SK-N-DZ (cell line): ENCODE measurements at places on chromosomes 13 and 19.

- no peak for DNase-seq
Measured at GRCh38 chr13:79866436-79866835, 385.5 kb downstream of the NDFIP2 start.

DNA sequence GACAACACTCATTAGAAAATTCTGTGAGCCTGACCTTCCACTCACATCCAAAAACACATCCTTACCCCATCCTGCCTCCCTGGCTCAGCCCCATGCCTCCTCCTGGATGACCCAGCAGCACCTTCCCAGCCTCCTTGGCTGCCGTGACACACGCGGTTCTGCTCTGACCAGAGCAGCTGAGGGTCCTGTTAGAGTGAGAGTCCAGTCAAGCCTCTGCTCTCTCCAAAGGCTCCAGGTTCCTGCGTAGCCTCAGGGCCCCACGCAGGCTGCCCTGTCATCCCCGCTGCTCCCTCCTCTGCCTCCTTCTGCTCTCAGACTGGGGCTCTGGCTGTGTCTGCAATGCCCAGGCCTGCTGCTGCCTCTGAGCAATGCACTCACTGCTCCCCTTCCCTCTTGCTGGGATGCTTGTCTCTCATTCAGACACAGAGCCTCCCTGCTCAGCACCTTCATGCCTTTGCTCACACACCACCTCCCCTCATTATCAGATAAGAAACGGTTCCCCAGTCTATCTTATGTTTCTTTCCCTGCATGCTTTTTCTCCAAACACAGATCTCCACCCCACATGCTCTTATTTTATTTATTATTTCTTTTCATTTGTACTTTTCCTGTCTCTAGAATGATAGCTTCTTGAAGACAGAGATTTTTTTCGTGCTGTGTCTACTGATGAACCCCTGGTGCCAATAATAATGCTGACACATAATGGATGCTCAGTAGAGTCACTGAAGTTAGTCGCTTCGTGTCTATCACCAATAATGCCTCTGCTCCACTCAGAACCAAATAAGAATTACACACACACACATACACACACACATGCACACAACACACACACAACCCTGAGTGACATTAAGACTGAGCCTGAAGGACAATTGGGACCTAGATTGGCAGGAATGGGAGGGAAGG lies 10.2 kb upstream of the SIGLEC6 start:
- DNase-seq: no peak

DNA sequence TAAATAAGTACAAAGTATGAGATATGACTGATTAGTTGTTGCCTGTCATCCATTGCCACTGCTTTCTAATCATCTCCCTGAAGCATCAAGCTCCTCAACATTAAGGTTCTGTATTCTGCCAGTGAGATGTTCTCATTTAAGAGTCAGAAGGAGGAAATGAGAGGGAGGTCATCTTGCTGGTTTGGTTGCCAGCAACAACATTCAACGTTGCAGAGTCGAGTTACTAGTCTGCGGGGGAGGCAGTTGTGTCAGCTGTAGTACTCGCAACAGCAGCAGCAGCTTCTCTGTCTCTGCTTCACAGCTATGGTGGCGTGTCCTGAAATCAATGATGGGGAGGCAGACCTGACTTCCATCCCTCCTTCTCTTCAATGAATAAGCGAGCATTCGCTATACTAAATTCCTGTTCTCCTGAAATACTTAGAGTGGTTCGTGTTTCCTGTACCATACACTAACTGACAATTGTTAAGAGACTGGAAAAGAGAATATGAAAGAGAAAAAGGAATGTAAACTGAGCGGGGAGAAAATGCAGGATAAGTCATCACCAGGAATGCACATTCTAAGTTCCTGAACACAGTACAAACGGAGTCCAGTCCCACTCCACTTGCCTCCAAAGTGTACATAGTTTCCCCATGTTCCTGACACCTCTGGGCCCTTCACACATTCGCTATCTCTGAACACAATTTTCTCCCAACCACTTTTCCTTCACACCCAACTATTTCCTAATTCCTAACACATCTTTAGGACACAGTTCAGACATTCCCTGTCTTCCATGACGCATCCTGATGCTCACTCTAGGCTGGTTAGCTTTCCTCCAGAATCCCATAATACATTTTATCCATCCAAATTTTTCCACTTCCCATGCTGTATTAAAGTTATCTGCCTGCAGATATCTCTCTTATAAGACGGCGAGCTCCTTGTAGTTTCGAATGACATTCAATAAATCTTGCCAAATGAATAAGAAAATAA lies 263.0 kb downstream of the KLF12 start:
- DNase-seq: no peak

GRCh38 chr19:46524308-46524707 lies 28.6 kb upstream of the PNMA8B start:
- DNase-seq: no peak

GRCh38 chr13:109802936-109803335 lies 16.6 kb upstream of the IRS2 start:
- DNase-seq: no peak

DNA sequence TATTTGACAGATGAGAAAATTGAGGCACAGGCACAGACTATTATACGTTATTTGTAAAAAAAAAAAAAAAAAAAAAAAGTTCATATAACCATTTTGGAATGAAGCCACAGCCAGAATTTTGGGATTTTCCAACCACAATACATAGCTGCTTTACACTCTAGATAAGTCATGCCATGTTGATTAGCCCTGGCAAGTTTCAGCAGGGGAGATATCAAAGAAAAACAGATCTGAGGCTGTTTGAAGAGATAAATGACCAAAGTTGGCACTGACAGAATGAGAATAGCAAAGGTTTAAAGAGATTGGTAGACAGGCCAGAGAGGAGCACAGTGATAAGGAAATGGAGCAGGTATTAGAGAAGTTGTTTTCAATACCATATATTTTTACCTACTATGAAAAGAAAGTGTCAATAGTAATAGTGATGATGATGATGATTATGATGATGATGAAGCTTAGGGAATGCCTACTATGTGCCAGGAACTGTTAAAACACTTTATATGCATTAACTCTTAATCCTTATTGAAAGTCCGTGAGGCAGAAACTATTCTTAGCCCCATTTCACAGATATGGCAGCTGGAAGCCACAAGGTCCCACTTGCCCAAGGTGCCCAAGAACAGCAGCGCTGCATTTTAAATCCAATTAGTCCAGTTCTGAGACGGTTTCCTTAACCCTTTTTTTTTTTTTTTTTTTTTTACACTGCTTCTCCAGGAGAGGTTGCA lies 105.5 kb downstream of the MBNL2 start:
- no peak for DNase-seq

DNA sequence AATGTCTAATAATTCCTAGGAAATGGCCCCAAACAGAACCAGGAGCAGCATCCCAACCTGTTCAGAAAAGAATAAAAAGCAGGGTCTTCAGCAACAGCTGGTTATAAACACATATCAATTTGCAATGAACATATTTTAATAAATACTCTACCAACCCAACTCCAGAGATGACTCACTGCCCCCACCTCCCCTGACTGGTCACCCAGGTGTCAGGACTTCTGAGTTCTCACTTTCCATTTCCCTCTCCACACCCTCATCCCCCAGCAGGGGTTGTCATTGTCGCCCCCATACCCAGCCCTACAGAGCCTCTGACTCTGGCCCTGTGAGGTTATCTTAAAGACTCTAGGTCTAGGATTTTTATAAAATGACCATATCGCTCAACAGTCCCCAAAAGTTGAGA lies 6.9 kb downstream of the SERPINE3 start:
- no peak for DNase-seq

- DNase-seq: no peak
Measured at GRCh38 chr13:100895651-100896050, 221.1 kb upstream of the TMTC4 start.

DNA sequence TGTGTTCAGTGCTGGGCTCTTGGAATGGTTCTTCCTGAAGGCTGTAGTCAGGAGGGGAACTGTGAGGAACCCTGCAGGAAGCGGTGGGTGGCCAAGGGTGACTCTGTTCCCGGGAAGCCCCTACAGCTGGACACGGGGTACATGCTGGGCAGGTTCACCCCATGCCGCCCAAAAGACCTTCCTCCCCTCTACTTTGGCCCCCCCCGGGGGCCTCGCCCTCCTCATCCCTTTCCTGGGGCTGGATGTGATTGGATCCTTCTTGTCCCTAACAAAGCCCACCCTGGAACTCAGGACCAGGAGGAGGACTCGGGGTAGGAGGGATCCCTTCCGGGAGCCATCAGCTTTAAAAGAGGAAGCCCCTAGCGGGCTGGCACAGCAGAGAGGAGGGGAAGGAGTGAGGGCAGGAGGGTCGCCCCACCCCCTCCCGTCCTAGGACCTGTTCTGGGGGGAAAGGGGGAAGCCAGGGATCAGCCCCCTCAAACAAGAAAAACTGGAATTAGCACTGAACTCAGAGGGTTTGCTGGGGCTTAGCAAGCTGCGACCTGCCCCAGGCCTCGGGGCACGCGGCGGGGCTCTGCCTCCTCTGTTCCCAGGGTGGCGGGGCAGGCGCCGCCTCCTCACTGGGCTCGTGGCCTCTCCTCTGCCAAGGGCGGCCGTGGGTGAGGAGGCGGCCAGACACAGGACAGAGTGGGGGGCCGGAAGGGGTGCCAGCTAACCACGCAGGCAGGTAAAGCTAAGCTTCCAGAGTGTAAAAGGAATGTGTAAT lies 4.0 kb downstream of the CEBPA start:
- DNase-seq: no peak

DNA sequence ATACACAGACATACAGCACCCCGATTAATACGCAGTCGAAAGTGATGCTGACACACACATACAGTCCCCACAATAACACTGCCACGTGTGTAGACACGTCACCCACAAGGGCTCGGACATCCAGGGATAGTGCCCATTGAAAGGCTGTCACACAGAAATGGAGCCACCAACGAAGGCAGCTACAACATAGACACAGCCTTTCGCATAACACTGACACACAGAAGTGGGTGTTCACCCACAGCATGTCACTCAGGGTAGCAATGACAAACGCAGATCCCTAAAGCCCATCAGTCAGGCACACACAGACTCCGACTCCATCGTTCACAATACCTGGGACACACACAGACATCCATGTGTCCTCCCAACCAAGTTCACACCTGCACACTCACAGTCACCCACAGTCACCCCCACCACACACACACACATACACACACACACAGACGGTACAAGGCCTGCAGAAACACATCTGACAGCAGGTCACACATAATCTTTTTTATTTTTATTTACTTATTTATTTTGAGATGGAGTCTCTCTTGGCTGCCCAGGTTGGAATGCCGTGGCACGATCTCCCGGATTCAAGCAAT lies 10.4 kb upstream of the NANOS3 start:
- DNase-seq: no peak

GRCh38 chr13:107329991-107330390 lies 762.1 kb upstream of the ARGLU1 start:
- DNase-seq: no peak

DNA sequence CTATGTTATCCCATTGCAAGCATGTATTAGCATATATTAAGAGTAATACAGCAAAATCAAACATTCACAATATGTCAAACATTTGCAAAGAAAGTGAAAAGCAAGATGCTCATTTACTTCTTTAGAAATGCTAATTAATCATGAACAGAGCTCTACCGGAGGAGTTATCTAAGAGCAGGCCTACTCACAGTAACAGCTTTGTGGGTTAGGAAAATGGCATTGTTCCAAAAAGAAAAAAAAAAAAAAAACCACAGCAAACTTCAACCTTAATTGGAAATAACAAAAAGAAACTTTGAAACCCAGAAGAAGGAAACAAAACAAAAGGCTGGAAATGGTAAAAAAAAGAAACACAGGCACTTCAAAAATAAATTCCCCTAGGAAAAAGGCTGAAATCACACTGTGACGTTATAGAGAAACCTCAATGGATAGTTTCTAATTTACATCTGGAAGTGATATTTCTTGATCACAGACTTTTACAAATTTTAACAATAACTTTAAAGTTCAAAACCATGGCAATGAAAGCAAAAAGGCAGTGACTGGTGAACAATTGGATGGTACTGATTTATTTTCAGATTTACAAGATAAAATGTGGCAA lies 1236.8 kb upstream of the SPRY2 start:
- no peak for DNase-seq

- no peak for DNase-seq
Measured at GRCh38 chr13:43776501-43777079, 10.2 kb downstream of the ENOX1 start.

GRCh38 chr13:33452873-33453517 lies 167.4 kb upstream of the STARD13 start:
- no peak for DNase-seq

- no peak for DNase-seq
Measured at GRCh38 chr13:45596800-45597475, 18.6 kb downstream of the ERICH6B start.

DNA sequence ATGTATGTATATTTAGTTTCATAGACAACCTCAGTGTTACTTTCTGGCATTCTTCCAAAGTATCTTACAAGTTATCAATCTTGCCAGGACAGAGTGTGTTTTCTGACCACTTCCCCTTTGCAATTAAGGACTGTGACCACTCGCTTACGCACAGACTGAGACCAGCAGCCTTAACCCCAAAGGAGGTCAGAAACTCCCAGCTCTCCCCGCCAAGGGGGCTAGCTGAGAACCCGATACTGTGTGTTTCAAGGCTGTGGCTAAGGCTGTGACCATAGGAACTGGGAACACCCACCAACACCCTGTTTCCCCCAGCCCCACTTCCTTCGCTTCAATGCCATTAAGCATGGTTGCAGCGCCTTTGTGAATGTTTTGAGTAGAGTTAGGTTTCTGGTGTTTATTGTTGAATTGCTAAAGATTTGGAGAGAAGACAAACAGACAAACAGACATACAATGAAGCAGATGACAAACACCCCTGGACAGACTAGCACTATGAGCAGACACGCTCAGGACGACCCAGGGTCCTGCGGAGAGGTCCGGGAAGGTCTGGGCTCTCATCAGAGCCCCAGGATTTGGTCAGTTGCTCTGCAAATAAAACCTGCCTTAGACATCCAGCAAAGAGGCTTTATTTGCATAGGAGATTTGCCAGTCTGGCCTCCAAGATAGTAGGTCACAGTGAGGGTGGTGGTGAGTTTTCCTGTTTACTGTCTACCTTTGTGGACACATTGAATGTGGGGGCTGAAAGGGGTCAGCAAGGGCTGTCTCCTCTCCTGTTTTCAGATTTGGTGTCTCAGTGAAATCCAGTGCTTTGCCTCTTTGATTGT lies 25.0 kb upstream of the TNFSF11 start:
- DNase-seq: no peak

DNA sequence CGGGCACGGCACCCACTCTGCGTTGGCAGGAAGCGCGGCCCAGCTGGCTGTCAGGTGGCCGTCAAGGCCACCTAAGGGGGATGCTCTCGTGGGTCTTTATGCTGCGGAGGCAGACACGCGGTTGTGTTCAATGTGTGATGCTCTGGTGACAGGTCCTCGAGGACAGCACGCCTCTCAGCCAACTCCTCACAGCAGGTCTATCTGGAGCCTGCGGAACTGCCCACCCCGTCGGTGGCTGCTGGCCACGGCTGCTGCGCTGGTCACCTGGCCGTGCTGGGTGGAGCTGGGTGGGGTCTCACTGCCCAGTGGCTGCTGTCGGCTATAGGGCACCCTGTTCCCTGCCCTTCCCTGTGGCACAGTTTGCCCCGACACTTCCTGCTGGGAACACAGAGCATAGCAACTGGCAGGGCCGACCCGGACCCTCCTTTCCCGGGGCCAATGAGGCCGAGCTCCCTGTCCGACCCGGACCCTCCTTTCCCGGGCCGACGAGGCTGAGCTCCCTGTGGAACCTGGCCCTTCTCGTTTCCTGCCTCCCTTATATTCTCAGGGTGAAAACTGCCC lies 14.3 kb upstream of the F7 start:
- no peak for DNase-seq
